Activated CD4-positive, alpha-beta memory T cell treated with anti-CD3 and anti-CD28 coated beads, Interleukin-2, amount 10 ng/mL, durations not matched to agents 7 days and 5 days (primary cell): ENCODE measurements at places on chromosomes 5 and 9. TPM values are rescaled to one million over a fixed set of nuclear protein-coding genes. Genes with fewer than 3 reads are reported as not detected.

PCDHB12 gene
- not detected for total RNA-seq

NIM1K gene
- total RNA-seq: 0.83 TPM

PCDHGB1 gene
- total RNA-seq: not detected

SLC31A2 gene
- 3.6 TPM for total RNA-seq

KCNMB1 gene
- total RNA-seq: not detected
